Mammary epithelial cell (primary cell): ENCODE measurements at places on chromosomes 6 and 20.

GRCh38 chr6:154622618-154623336 lies 110.4 kb upstream of the SCAF8 start:
- DNase-seq = peak; percentile 80

- no peak for DNase-seq
Measured at GRCh38 chr6:119463081-119463626, 113.6 kb upstream of the MAN1A1 start.

GRCh38 chr6:49517919-49518318 lies 18.2 kb downstream of the GLYATL3 start:
- no peak for DNase-seq

GRCh38 chr6:105794239-105794638 lies 291.9 kb upstream of the PRDM1 start:
- no peak for DNase-seq

GRCh38 chr6:47079638-47080037 lies 37.5 kb upstream of the ADGRF1 start:
- DNase-seq = no peak

DNA sequence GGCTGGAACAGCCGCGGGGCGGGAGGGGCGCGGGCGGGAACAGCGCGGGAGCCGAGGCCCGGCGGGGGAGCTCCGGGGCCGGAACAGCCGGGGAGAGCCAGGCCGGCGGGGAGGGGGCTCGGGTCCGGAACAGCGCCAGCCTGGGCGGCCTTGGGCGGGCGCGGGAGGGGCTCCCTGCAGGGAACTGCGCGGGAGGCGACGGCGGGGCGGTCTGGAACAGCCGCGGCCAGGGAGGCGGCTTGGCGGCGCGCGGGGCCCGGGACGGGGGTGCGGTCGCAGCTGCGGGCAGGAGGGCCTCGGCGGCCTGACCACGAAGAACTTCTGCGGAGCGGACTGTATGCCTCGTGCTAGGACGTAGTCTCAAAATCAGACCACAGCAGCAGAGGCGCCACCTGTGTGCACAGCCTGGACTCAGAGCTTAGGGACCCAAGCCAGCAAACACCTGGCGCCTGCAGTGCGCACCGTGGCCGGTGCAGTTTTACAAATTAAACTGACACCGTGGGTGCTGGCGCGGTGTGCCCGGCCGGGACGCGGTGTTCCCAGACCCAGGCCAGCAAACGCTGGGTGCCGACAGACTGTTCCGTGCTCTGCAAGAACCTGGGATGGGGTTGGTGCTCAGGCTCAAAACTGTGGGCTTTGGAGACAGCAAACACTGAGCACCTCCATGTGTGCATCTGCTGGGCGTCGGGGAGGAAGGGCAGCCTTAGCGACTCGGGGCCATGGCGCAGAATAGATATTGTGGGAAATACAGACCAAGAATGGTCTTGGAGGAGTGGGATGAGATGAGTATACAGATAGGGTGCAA lies 572 bp downstream of the ZNF341 start:
- DNase-seq = peak; percentile 64

DNA sequence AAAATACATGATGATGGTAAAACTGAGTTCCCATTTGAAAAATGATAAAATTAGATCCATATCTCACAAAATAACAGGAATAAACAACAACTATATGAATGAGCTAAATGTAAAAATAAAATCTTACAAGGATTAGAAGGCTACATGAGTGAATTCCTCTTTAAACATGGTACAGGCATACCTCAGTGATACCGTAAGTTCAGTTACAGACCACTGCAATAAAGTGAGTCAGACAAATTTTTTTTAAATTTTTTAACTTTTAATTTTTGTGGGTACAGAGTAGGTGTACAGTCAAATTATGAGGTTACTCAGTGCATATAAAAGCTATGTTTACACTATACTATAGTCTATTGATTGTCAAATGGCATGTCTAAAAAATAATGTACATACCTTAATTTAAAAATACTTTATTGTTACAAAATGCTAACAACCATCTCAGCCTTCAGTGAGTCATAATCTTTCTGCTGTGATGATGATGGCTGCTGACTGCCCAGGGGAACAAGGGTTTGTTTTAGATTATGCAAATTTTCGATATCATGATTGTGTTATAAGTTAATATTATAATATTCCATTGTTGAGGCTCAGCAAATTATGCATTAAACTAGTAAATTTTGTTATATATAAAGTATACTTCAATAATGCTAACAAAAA lies 222.8 kb upstream of the RUNX2 start:
- DNase-seq = peak; percentile 7

DNA sequence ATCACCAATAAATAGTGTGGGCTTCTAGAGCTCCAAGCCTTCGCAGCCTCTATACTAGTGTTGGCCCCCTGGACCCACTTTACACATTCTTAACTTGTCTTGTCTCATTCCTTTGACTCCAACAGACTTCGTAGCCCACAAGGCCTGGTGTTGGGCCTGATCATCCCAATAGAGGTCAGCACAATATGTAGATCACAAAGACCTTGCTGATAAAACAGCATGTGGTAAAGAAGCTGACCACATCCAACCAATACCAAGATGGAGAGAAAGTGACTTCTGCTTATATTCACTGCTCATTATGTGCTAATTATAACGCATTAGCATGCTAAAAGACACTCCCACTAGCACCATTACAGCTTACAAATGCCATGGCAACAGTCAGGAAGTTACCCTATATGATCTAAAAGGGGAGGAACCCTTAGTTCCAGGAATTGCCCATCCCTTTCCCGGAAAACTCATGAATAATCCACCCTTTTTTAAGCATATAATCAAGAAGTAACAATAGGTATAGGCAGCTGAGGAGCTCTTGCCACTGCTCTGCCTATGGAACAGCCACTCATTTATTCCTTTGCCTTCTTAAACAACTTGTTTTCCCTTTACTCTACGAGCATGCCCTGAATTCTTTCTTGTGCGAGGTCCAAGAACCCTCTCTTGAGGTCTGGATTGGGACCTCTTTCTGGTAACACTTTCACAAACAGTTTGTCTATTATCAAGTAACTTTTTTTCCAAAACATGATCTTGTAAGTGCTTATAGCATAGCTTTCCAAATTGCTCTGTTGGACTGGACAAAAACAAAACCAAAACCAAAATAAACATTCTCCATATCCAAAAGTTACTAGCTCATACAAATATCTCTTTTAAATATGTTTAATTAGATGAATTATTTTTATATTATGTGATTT lies 54.6 kb upstream of the ECHDC1 start:
- DNase-seq = no peak

- no peak for DNase-seq
Measured at GRCh38 chr20:50043573-50044352, 61.0 kb downstream of the SNAI1 start.

DNA sequence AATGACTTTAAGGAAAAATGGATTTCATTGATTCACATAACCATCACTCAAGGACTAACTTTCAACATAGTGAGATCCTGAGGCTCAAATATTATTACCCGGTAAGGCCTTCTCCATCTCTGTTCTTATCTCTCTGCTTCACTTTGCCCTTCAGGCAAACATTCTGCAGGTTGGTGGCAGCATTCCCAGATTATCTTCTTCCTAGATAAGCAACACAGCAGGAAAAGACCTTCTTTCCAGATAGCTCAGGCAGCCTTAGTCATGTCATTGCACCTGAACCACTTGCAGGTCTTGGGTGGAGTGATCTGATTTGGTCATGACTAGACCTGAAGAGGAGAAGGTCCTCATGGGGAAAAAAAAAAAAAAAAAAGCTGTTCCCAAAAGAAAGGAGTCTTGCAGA lies 5.3 kb upstream of the HIVEP2 start:
- no peak for DNase-seq
